ENCODE measurements at places on chromosomes 16 and 17.

DNA sequence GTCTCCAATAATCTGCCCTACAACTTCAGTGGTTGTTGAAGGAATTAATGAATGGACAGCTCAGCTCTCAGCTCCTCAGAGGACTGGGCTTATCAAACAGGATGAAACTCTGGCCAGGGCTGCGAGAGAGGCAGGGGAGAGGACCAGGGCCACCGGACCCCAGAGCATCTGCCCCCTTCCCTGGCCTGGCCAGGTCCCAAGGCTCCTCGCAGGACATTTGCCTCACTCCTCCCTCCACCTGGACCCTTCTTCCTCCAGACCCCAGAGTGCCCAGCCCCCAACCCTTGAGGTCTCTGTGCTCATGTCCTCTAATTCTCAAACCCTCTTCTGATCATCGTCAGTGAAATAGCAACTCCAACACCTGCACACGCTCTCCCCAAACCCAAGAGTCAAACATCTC lies 3.7 kb downstream of the CD300C start:
- DNase-seq = no peak

- DNase-seq = no peak
These were observed 138.1 kb downstream of the ASIC2 start for GRCh38 chr17:33154869-33155455.

- no peak for DNase-seq
These were observed 256.5 kb upstream of the AXIN2 start for GRCh38 chr17:65817951-65818350.

DNA sequence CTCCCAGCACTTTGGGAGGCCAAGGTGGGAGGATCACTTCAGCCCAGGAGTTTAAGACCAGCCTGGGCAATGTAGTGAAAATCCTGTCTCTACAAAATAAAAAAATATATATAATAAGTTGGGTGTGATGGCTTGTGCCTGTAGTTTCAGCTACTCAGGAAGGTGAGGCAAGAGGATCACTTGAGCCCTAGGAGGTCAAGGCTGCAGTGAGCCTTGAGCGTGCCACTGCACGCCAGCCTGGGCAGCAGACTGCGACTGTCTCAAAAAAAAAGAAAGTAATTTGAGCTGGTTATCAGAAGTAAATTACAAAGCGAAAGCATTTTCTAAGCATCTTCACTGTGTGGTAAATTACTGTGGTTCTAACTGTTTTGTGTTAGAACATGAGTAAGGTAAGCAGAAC lies 66.2 kb downstream of the NQO1 start:
- DNase-seq = no peak

Measured in CD4-positive, alpha-beta T cell treated with Interleukin-1 beta for 1 hour (primary cell).